ENCODE measurements at places on chromosomes 3 and 15. TPM values are rescaled to one million over a fixed set of nuclear protein-coding genes. Genes with fewer than 3 reads are reported as not detected.

GRCh38 chr15:52503788-52504496 is 24.7 kb downstream of the MYO5A start:
- no peaks in the 10 kb centered on the region for H3K27me3 ChIP-seq
- H3K4me1 ChIP-seq: no peaks in the 10 kb centered on the region
- no peak overlapping the region for H3K27ac ChIP-seq
- H3K4me3 ChIP-seq: no peak overlapping the region
- DNase-seq: no peak

Gene LDHAL6B
- total RNA-seq: not detected

Gene GOLGA6D
- not detected for total RNA-seq

- no peaks in the 10 kb centered on the region for H3K36me3 ChIP-seq
- no peak overlapping the region for H3K4me3 ChIP-seq
- DNase-seq: no peak
- H3K27ac ChIP-seq: no peak overlapping the region
- no peaks in the 10 kb centered on the region for H3K27me3 ChIP-seq
- no peaks in the 10 kb centered on the region for H3K4me1 ChIP-seq
Observed at GRCh38 chr15:38748710-38749109, 184.1 kb upstream of the RASGRP1 start.

Gene PPP1R14D
- total RNA-seq: not detected

Gene ADGRG7
- total RNA-seq: 0.21 TPM

Gene GPR62
- 8.2 TPM for total RNA-seq

DNA sequence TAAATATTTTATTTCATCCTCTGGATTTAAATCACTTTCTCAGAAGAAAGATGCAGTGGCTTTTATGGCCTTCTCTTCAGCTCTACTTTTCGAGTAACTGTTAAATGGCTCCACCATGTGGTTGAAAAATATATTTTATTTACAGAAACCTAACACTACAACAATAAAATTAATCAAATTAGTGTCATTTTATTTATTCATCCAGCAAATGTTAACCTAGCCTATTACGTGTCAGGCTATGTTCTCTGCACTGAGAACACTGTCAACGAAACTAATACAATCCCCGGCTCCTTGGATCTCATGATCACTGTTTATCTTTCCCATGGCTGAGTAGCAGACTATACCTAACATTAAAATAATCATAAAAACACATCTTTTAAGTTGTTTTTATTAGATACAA is 148.0 kb upstream of the OSTN start:
- no peak overlapping the region for H3K27ac ChIP-seq
- H3K27me3 ChIP-seq: no peaks in the 10 kb centered on the region
- no peaks in the 10 kb centered on the region for H3K36me3 ChIP-seq
- no peak for DNase-seq
- no peak overlapping the region for H3K4me3 ChIP-seq
- H3K4me1 ChIP-seq: no peaks in the 10 kb centered on the region

GRCh38 chr3:125045965-125046364 is 9.8 kb downstream of the HEG1 start:
- DNase-seq: no peak
- no peak overlapping the region for H3K4me3 ChIP-seq
- H3K27me3 ChIP-seq: no peaks in the 10 kb centered on the region

Gene BUB1B
- total RNA-seq: not detected

Data from uterus (tissue), 4 donors.